ENCODE measurements at places on chromosomes 5 and 9.

DNA sequence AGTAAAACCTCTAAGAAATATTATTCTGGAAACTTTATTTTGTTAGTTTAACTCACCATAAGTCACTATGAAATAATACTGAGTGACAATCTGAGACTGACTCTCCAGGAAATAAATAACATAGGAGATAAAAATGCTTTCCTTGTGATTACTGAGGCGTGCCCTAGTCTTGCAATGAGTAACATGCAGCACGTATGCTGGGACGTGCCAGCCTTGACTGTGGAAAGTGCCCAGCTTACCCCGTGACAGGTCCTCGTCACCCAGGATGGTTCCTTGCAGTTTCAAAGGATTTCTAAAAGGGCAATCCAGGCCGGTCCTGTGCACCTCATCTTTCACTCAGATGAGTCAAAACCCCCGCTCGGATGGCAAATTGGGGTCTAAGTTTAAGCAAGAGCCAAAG is 720.8 kb upstream of the ADAMTS16 start:
- DNase-seq: no peak

GRCh38 chr9:77939149-77939668 is 92.4 kb downstream of the GNAQ start:
- no peak for DNase-seq

GRCh38 chr5:88956416-88956815 is 73.4 kb upstream of the MEF2C start:
- DNase-seq: no peak

- DNase-seq: no peak
These were observed 6.2 kb upstream of the TIFAB start for GRCh38 chr5:135458356-135458755.

GRCh38 chr9:129162497-129163197 is 15.4 kb downstream of the IER5L start:
- no peak for DNase-seq

- DNase-seq: no peak
These were observed 16.5 kb upstream of the SRFBP1 start for GRCh38 chr5:121945261-121945660.

DNA sequence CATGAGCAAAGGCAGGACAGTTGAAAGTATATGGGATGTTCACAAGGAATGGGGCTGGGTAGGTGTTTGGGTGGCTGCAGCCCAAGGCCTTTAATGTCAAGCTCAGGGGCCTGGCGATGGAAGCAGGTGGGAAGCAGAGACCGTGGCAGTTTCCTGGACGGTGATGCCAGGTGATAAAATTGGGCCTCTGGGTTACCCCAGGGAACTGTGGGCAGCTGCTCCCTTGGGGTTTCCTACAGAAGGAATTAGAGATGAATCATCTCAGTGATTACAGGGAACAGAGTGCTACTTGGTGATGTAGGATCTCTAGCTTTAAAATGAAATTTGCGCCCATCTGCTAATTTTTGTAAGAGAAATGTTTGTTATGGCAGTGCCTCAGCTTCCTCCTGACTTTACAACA is 39.2 kb downstream of the TSTD2 start:
- no peak for DNase-seq

DNA sequence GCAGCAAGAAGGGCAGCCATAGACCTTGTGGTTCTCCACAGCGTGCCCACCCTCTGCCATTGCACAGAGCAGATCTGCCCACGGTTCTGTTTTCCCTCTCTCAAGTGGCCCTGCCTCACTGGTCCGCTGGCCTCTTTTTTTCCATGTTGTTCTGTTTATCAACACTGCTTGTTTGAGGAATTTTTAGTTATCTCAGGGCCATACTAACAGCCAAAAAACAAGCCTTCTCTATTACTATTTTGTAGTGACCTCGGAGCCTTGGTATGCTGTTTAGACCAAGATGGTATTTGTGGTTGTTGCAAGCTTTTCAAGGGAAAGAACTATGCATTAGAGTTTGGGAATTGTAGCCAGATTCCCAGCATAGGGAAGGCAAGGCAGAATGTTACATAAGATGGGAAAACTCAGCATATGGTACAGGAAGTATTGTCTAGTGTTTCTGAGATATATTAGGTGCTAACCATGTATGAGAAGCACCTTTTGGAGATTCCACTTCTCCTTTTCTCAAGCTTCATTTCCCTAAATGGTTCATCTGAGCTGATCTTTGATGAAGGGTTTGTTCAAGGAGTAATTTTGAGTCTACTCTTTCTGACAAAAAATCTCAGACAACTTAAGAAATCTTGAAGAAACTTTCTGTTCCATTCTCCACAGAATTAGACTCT is 54.3 kb downstream of the NUP214 start:
- DNase-seq: no peak

- DNase-seq: no peak
These were observed 146.2 kb downstream of the GOLPH3 start for GRCh38 chr5:32027717-32028458.

GRCh38 chr5:128264564-128265360 is 181.2 kb downstream of the SLC12A2 start:
- DNase-seq: no peak

- no peak for DNase-seq
These were observed 809.4 kb downstream of the PRELID2 start for GRCh38 chr5:145025775-145026174.

DNA sequence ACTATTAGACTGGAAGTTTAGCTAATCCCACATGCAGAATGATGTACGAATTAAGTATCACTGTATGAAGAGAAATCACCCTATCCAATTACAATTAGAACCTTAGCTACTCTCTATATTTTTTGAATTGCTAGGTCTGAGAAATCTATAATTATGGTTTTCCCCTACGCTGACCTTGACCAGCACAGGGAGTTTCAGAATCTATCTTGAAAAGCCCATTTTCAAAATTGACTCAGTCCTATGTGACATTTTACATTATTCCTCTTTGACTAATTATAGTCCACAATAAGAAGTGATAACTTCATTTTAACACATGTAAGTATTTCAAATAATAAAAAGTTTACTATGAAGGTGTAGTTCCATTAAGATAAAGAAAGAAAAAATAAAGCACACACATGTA is 21.5 kb downstream of the NUDT12 start:
- no peak for DNase-seq

GRCh38 chr9:79639354-79639753 is 67.6 kb downstream of the TLE4 start:
- DNase-seq: no peak

- DNase-seq: no peak
These were observed 27.9 kb upstream of the GLRX start for GRCh38 chr5:95850391-95850894.

GRCh38 chr9:108836781-108837180 is 19.0 kb downstream of the ACTL7B start:
- DNase-seq: no peak

GRCh38 chr5:124648902-124649467 is 97.5 kb downstream of the ZNF608 start:
- DNase-seq: no peak

DNA sequence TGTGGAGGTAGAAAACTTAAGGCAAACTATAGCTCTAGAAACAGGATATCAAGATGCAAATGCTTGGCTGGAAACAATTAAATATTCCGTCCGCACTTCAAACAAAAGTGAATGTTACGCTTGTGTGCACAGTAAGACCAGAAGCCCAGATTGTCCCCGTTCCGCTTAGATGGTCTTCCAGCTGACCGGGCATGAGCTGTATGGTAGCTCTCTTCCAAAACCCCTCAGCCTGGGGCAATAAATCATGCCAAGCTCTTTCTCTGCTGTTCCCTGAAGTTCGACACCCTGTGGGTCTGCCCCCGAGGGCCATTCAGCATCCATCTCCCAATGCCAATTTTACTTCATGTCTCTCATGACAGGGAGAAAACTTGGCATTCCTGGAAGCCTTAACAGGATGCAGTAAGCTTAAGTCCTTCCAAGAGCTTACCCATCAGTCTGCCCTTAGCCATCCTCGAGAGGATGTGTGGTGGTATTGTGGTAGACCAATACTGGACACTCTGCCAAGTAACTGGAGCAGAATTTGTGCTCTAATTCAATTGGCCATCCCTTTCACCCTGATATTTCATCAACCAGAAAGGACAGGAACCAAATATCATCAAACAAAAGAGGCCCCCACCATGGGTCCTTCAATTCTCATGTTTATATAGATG is 70.7 kb upstream of the RANBP6 start:
- DNase-seq: no peak

DNA sequence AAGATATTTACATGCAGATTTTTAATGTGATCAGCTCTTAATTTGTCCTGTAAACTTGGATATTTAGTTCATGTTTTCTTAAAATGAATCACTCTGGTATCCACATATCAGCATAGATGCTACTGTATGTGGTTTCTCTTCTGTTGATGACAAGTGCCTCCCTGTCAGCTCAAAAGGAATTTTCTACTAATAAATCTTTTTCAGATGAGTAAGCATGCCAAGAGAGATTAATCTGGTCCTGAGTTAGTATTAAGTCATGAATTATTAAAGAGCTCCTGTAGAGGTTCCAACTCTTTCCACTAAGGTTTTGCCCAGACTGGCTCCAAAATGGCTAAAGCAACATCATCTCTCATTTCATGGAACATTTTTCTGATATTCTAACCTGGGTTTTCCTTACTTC is 129.2 kb downstream of the GOLPH3 start:
- DNase-seq: no peak

GRCh38 chr9:114035221-114035844 is 42.8 kb downstream of the AMBP start:
- no peak for DNase-seq

GRCh38 chr9:37001459-37001858 is 32.6 kb downstream of the PAX5 start:
- DNase-seq: no peak

GRCh38 chr5:111589316-111589715 is 77.0 kb upstream of the STARD4 start:
- no peak for DNase-seq

DNA sequence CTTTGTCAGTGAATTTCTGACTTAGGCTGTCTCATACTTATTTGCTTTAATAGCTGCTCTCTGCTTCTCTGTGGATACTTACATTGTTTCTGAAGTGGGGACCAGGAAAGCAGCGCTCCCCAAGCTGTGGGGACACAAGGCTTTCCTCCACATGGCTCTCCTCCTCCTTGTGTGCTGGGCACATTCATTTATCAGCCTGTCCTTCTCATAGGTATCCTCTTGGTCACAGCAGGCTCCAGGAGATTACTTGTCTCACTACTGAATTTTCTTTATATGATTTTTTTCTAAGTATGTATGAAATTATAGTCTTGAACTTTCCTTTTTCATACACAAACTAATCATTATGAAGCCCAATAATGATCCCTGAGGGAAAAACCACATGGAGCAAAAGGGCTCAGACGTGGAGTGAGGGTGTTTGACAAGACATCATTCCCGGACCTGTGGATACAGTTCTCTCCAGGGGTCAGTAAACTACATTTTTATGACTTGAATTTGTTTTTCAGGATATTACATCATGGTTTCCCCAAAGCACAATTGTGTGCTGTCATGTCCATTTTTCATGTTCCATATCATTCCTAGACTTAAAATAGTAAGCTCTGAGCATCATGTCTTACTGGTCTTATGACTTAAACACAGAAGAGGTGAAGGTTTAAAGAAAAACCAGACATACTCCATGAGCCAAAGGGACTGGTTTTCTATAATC is 234.5 kb downstream of the PCSK1 start:
- DNase-seq: no peak

DNA sequence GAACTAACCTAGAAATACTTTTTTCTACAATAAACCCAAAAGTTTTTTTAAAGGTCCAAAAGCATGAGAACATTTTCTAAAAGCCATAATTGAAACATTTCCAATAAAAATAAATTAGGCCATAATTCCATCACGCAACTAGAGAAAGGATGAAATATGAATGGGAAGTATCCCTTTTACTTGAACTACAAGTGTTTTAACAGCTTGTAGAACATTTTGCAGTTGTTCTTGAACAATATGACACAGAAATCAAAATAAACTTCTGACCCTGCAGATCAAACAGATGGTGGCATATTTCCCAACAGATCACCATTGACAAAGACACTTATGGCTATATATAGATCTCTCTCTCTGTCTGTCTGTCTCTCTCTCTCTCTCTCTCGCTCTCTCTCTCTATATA is 624.4 kb downstream of the PSAT1 start:
- no peak for DNase-seq

- no peak for DNase-seq
These were observed 331.2 kb upstream of the DAB2 start for GRCh38 chr5:39755986-39756385.

DNA sequence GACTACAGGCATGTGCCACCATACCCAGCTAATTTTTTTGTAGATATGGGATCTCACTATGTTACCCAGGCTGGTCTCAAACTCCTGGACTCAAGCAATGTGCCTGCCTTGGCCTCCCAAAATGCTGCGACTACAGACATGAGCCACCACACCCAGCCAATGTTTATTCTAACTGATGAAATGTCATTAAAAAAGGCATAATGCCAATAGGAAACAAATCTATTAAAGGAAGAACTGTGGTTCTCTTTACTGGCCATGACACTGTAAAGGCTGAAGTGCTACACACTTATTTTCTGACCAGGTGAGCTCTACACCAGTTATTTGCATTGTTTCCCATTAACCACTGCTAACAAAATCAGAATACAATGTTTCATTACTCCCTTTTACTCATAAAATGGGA is 106.0 kb downstream of the STRBP start:
- no peak for DNase-seq

DNA sequence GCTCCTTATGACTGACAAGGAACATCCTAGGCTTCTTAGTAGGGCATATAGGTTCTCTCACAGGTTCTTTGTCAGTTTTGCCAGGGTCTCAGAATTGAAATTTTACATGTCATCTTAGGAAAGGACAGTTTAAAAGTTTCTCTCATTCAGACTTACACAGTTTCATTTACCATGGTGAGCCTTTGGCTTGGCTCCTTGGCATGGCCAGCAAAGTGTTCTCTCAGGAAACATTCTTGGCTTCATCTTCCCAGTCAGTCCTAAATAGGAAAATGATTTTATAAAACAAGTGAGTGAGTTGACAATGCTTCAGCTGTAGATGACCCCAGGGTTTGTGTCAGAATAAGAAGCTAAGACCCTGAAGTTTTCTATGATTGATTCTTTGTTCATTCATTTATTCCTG is 191.6 kb downstream of the PCSK5 start:
- no peak for DNase-seq

All from NCI-H524 treated with DMSO at 0.1 percent for 48 hours (cell line).